ENCODE measurements at places on chromosomes 11 and 22.

- DNase-seq = no peak
These were observed 46.0 kb upstream of the MICAL2 start for GRCh38 chr11:12064136-12064953.

GRCh38 chr11:130829920-130830511 is 86.3 kb downstream of the SNX19 start:
- DNase-seq = no peak

DNA sequence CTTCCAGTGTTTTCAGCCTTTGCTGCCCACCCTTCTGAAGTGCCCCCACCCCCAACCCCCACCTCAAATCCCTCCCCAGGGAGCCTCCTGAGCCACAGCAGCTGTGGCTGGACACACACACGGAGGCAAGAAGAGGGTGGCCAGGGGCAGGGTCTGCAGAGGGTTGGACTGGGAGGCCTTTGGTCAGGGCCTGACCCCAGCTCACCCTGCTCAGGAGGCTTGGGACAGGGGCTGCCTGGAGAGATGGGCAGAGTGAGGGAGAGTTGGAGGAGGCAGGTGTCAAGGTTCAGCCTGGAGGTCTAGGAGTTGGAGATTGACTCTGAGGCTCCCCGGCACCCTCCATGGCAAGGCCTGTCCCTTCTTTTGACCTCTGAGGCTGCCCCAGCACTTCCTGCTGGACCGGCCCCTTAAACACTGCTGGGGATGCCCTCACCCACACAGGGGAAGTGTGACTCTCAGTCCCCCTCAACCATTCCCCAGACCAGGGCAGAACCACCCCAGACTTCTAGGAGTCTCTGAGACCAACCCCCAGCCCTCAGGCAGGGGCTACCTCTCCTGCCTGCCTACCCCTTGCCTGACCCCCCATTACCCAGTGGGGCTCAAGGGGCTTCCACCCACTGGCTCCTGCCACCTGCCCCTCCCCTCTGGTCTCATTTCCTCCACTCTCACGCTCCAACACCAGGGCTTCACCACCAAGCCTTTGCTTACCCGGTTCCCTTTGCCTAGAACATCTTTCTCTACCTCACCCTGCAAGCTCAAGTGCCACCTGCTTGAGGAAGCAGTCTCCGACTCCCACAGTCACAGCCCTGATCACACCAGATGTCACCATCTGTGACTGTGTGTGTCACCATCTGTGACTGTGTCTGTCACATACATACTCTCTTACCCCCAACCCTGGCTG is 8.6 kb downstream of the ARAP1 start:
- no peak for DNase-seq

GRCh38 chr11:83408946-83409345 is 122.8 kb upstream of the CCDC90B start:
- no peak for DNase-seq

- DNase-seq = peak; percentile 32
These were observed 11.1 kb downstream of the PPP6R3 start for GRCh38 chr11:68471360-68472340.

- no peak for DNase-seq
These were observed 491.5 kb upstream of the KIRREL3 start for GRCh38 chr11:127492029-127492428.

- no peak for DNase-seq
These were observed 673 bp downstream of the CDON start for GRCh38 chr11:126061707-126062678.

DNA sequence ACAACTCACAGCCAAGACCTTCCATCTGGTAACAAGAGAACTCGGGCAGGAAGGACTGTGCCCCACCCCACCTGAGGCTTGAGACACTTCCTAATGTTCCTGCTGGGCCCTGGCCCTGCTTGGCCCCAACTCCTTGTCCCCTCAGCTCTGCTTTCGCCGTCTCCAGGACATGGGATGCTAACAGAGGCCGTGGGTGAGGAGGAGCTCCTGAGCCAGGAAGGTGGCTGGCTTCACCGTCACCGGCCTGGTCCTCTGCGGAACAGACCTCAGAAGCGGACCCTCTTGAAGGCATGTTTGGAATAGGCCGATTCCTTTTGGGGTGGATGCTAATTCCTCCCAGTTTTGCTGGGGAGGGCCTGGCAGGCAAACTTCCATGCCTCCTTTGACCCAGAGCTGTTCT is 154.3 kb downstream of the CACNA1I start:
- DNase-seq = no peak

DNA sequence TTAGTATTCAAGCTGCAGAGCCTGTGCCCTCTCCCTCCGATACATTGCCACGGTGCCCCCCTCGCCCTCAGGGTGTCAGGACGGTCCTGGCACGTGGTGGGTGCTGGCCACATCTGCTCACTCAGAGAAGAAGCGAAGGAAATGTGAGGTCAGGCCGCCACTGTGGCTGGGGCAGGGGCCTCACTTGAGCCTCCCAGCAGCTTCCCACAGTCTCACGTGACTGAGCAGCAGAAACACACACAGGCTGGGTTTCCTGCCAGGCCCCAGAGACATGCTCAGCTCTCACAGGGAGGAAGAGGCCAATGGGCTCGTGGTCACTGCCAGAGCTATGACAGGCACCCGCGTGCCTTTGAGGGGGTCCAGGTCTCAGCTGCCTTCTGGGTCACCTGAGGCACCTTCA is 37.9 kb upstream of the PRR5 start:
- DNase-seq = peak; percentile 55

DNA sequence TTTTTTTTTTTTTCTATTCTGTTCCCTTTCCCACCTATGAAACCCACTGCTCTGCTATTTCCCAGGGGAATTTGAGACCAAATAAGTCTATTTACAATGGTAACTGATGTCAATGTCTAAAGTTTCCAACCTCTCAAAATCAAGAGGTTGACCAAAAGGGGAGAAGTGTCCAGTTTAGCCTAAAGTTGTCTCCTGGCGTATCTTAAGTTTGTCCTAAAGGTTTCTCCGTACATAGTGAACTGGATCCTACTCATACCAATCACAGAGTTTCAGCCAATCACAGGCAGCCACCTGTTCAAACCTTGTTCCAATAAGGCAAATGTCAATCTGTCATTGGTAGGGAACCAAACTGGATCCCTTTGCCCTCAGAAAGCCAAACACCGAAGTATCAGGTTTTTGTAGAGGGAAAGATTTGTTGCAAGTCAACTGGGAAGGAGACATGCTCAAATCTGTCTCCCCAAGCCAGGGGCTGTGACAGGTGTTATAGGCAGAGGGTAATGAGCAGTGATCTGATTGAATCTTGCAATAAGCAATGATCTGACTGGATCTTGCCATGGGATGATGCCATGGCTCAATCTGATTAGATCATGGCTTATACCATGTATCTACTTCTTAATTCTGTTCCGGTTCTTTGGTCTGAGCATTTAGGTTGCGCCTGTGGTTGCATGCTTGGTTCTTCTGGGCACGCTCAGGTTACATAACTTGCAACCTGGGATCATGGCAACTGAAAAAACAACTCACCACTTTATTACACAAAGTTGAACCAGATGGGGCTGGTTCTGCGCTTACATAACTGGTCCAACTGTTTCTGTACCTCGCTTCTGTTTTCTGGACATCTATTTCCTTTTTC is 1.1 kb upstream of the VPS37C start:
- DNase-seq = no peak

GRCh38 chr22:32073262-32073661 is 30.2 kb downstream of the SLC5A1 start:
- DNase-seq = no peak

DNA sequence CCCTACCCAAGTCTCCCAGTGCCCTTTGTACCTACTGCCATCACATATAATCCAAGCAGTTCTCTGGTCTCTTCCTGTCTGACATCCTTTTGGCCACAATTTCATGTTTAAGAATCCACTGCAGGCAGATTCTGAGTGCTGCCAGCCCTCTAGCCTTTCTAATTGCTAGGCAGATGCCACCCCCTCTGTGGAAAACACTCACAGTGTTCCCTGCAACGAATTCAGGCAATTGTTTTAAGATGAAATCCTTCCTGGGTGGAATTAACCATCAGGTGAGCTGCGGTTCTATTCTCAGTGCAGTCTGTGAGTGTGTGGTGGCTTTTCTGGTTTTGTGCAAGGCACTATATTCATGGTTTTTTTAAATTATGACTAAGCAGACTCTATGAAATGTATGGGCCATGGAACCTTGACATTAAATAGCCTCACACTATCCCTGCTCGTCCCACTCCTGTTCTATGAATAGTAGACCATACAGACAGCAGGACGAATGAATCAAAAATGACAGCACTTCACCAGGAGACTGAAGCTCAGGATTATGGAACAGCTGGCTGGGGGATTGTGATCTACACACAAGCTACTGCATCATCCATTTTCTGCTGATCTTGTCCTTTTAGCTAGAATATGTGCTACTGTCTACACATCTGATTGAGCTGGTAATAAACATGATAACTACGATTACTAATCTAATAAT is 29.8 kb upstream of the BMAL1 start:
- DNase-seq = no peak

- DNase-seq = no peak
These were observed 78.1 kb downstream of the NFAM1 start for GRCh38 chr22:42353883-42354727.

- no peak for DNase-seq
These were observed 388.5 kb downstream of the JRKL start for GRCh38 chr11:96778272-96778671.

- no peak for DNase-seq
These were observed 17.4 kb downstream of the LUZP2 start for GRCh38 chr11:24514219-24514594.

- DNase-seq = no peak
These were observed 115.6 kb upstream of the B3GAT1 start for GRCh38 chr11:134527382-134528243.

- peak; percentile 94 for DNase-seq
These were observed 34.4 kb downstream of the NRXN2 start for GRCh38 chr11:64688534-64688982.

DNA sequence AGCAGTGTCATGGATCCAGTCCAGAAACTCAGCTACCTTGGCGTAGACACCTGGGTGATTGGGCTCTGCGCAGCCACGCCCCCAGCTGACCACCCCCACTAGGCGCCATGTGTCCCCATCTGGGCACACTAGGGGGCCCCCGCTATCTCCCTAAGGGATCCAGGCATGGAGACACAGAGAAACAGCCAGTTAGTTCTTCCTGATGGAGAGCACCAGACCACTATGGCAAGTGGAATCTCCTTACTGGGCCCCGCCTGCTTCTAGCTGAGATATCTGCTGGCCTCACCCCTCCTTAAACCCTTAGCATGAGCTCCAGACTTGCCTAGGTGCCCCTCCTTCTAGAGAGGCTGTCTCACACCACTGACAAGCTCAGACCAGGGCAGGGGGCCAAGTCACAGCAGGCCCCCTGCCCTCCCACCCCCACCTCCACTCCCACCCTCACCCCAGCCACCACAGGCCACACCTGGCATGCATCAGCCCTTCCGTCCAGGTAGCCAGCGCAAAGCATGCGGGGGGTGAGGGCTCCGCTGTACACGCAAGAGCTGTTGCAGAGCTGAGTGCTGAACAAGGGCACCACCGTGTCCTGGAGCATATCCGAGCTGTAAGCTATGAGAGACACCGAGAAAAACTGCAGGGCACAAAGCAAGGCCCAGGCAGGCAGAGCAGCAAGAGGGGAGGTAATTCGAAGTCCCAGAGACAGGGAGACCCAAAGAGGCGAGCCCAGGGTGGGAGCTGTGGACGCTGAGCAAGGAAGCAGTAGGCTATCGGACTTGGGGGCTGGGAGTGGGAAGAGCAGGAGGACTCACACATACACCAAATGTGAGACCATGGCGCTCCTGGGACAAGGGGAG is 16.1 kb downstream of the TMPRSS5 start:
- DNase-seq = no peak

DNA sequence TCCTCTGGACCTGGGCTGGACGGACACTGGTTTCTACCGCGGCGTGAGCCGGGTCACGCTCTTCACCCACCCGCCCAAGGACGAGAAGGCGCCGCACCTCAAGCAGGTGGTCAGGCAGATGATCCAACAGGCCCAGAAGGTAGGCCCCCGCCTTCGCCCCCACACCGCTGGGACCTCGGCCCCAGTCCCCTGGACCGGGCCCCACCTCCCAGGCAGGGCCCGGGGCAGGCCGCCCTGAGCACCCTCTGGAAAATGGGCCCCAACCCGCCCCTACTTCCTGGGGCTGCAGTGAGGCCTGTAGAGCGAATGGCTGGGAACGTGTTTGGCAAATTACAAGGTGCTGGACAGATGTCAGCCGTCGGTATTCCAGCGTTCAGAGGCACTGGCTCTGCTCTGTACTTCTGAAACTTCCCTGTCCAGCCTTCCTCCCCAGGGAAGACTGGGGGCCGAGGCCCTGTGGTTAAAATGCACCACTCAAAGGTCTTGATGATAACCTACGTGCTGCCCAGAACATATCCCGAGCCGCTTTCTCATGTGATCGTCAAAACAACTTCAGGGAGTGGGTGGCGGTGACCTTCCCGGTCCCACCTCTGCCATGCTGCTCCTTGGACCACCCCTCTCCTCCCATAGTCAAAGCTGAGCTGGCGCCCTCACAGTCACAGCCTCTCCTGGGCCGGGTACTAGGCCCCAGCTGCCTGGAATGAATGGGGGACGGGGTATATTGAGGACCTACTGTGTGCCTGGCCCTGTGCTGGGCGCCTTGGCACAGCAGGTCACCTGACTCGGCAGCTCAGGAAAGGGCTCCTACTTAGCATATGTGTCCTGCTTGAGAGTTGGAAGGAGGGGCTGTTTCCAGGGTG is 869 bp downstream of the FAM83F start:
- DNase-seq = no peak

- no peak for DNase-seq
These were observed 34.2 kb downstream of the EXPH5 start for GRCh38 chr11:108559340-108559739.

DNA sequence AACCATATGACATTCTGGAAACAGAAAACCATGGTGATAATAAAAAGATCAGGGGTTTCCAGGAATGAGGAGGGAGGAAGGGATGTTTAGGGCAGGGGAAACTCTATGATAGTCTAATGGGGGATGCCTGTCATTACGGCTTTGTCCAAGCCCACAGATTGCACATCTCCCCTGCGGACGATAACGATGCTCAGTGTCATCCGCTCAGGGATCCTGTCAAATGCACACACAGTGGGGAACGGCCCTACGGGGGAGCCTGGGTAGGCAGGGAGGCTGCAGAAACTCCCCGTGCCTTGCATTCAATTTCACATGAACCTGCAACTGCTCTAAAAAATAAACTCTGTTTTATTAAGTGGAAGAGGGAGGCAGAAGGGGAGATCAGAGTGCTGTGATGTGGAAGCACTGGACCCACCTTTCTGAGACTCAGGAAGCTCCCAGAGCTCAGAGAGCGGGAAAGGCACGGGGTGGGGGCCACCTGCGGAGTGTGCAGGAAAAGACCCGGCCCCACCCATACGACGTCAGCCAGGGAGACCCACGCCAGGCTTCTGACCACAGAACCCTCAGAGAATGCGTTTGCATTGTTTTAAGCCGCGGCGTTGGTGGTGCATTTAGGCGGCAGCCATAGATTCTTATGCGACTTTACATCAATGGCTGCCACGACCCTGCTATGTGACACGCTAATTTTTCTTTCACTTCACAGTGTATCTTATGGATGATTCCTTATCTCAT is 543.5 kb downstream of the BRD1 start:
- DNase-seq = no peak

DNA sequence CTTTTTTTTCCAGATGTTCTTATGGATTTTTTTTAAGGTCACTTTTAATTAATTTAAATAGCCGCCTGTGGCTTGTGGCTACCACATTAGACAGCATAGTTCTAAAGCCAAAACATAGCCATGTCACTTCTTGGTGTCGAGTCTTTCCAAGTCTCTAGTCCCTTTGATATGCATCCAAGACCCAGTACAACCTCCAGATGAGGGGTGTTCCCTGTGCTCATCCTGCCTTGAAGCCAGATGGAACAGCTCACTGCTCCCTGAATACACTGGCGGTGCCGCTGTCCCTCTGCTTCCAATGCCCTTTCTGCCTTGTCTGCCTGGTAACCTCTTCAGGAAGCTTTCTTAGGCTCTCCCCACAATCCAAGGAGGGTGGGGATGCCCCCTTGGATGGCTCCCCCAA is 338.0 kb downstream of the TENM4 start:
- DNase-seq = no peak
